ENCODE measurements at places on chromosomes 1 and 21. TPM values are rescaled to one million over a fixed set of nuclear protein-coding genes. Genes with fewer than 3 reads are reported as not detected.

BGLAP gene
- 0.14 TPM for total RNA-seq

CFAP410 gene
- 9.2 TPM for total RNA-seq

ANKRD13C gene
- 29.6 TPM for total RNA-seq

NFASC gene
- total RNA-seq: 32.7 TPM

DIRAS3 gene
- total RNA-seq: 2.8 TPM

EFNA1 gene
- total RNA-seq: 0.71 TPM

PSMB4 gene
- total RNA-seq: 520 TPM

NHLH1 gene
- under 0.01 TPM for total RNA-seq

SMIM11 gene
- 8.1 TPM for total RNA-seq

FCAMR gene
- total RNA-seq: not detected

TEX38 gene
- total RNA-seq: not detected

CFHR3 gene
- total RNA-seq: not detected

KPRP gene
- not detected for total RNA-seq

OR2T33 gene
- not detected for total RNA-seq

CAMSAP2 gene
- 19.9 TPM for total RNA-seq

KCNA3 gene
- total RNA-seq: 0.18 TPM

VHLL gene
- 0.28 TPM for total RNA-seq

SEC16B gene
- total RNA-seq: 1.7 TPM

SPRR2D gene
- total RNA-seq: not detected

CLEC20A gene
- not detected for total RNA-seq

ADCY10 gene
- under 0.01 TPM for total RNA-seq

SORT1 gene
- 4.7 TPM for total RNA-seq

RGS8 gene
- total RNA-seq: not detected

MRPS6 gene
- total RNA-seq: 9.2 TPM

AMY2B gene
- 2.7 TPM for total RNA-seq

HAO2 gene
- total RNA-seq: not detected

INAVA gene
- total RNA-seq: 0.18 TPM

PSRC1 gene
- 2.3 TPM for total RNA-seq

LRRN2 gene
- 0.28 TPM for total RNA-seq

RO60 gene
- 104 TPM for total RNA-seq

C1orf87 gene
- not detected for total RNA-seq
